ENCODE measurements at places on chromosomes 1 and 21.
A peak's percentile ranks its signal among the peaks of the same experiment; 100 is the strongest.

DNA sequence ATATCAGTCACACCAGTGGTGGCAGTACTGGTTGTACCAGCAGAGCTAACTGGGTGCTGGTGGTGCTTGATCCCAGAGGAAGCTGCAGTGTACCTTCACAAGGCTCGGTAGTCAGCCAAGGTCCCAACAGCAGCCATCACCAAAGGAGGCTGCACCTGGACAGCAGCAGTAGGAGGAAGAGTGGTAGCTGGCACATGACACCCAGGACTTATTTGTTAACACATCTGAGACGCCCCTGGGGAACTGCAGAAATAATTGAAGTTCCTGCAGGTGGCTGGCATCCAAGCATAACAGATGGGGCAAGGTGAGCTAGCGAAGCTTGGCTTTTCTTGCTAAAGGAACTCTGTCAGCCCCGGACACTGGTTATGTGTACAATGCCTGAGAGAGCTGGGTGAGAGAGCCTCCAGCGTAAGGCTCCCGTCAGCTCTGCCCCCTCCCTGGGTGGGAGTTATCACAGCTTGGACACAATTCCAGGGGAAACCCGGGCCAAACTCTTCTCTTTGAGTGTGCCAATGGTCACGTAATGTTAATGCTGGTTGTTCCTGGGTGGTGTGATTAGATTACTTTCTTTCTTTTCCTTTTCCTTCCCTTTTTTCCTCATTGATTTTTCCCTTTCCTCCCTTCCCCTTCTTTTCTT is 29.1 kb upstream of the PARP1 start:
- no peak for DNase-seq

GRCh38 chr1:1067860-1068516 is 6.1 kb downstream of the RNF223 start:
- no peak for DNase-seq

GRCh38 chr1:204149107-204149506 is 2.7 kb downstream of the ETNK2 start:
- DNase-seq = no peak

GRCh38 chr1:205800427-205800826 is 12.6 kb downstream of the SLC41A1 start:
- DNase-seq = no peak

DNA sequence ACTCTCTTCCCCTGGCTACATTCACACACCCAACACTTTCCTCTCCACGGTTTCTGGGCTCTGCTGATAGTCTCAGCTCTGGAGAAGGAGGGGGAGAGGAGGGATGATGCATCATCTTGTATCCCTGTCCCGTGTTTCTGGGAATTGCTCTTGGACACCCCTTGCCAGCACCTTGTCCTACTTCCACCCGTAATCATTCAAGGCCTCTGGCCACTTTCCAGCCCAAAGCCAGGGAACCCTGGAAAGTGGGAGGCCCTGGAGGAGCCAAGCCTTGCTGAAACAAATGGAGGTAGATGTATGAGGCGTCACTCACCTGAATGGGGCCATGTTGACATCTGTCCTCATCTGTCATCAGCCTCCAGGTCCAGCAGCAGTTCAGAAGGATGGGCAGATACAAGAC is 4.4 kb downstream of the PLEKHO1 start:
- DNase-seq = no peak

DNA sequence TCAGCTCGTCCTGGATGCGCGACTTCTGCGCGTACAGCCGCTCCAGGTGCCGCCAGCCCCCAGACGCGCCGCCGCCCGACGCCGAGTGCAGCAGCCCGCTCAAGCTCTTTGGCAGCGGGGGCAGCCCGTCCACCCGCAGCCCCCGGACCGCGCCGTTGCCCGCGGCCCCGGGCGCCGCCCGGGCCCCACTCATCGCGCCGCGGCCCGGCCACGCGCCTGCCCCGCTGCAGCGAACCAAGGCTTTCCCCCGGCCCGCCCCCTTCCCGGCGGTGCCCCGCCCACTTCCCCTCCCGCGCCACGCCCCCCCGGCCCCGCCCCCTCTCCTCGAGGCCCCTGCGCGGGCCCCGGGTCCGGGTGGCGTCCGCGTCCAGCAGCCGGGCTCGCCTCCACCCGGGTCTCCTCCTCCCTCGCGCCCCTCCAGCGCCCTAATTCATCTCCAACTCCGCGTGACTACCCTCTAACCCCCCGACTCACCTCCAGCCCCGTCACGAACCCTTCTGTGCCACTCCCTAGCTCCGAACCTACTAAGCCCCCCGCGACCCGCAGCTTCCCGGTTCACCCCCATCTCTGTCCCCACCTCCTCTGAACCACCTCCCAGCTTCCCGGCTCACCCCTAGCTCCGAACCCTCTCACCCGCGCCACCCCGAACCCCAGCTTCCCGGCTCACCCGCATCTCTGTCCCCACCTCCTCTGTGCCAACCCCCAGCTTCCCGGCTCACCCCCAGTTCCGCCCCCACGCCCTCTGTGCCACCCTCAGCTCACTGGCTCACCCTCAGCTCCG is at the start of gene FAM89A:
FAM89A (minus strand) TSS at position 236 of the 781 bp plus-strand sequence; CDS start at position 193, 43 bp downstream.
- peak; percentile 65 for DNase-seq

GRCh38 chr1:47764461-47765046 is 232.6 kb downstream of the TRABD2B start:
- DNase-seq = no peak

GRCh38 chr21:38944903-38945302 is 139.2 kb downstream of the ETS2 start:
- DNase-seq = no peak

DNA sequence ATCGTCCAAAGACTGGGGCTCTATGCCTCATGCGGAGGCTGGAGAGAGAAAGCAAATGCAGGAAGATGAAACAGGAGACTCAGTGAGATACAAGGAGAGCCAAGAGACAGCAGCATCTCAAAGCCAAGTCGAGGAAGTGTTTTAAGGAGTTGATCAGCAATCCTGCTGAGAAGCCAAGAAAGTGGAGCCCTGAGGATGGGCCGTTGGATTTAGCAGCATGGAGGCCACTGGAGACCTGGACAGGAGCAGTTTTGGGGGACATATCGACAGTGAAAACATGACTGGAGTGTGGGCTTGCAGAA is 107.4 kb upstream of the ZBTB40 start:
- no peak for DNase-seq

GRCh38 chr1:73778471-73778870 is 419.5 kb downstream of the LRRIQ3 start:
- no peak for DNase-seq

- DNase-seq = no peak
Observed at GRCh38 chr1:233883671-233884070, 20.8 kb upstream of the SLC35F3 start.

GRCh38 chr1:221039616-221040015 is 160.4 kb downstream of the HLX start:
- DNase-seq = no peak

GRCh38 chr1:25068829-25069228 is 138.8 kb upstream of the RUNX3 start:
- no peak for DNase-seq

GRCh38 chr1:230058626-230059025 is 8.4 kb upstream of the GALNT2 start:
- no peak for DNase-seq

DNA sequence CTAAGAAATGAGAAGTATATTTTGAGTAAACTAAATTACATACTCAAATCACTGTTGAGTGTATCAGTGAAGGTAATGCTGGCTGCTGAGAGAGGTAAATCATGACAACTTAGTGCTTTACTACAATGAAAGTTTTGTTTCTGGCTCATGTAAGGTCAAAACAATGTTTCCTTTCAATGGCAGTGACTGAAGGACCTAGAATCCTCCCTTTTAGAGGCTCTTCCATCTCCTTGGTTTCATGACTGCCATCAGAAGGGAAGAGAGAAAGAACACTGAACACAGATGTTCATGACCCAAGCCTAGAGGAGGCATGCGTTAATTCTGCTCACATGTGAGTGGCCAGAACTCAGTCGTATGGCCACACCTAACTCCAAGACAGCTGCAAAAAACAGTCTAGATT is 130.6 kb downstream of the AKT3 start:
- no peak for DNase-seq

DNA sequence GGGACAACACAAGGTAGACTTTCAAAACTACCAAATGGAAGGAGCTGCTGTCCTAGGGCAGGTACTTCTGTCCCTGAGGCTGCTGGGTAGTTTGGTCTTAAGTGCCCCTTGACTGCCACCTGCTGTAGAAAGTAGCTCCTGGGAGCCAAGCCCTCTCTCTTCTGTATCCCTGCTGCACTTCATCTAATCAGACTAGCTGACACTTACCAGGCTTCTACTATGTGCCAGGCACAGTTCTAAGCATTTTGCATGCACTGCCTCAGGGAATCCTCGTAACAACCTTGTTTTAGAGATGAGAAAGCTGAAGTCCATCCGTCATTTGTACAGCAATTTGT is 15.9 kb upstream of the SRSF4 start:
- DNase-seq = no peak

DNA sequence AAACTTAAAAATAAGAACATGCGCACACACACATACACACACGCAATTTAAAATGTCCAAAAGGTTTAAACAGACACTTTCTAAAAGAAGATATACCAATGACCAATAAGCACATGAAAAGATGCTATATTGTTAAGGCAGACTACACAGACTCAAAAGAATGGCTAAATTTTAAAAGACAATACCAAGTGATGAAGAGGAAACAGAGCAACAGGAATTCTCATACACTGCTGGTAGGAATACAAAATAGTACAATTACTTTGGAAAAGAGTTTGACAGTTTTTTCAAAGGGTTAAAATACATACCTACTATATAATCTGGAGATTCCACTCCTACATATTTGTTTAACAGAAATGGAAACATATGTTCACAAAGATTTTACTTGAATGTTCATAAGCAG is 239.6 kb upstream of the SAMSN1 start:
- no peak for DNase-seq

GRCh38 chr1:22163564-22163963 is 20.7 kb upstream of the WNT4 start:
- DNase-seq = no peak

DNA sequence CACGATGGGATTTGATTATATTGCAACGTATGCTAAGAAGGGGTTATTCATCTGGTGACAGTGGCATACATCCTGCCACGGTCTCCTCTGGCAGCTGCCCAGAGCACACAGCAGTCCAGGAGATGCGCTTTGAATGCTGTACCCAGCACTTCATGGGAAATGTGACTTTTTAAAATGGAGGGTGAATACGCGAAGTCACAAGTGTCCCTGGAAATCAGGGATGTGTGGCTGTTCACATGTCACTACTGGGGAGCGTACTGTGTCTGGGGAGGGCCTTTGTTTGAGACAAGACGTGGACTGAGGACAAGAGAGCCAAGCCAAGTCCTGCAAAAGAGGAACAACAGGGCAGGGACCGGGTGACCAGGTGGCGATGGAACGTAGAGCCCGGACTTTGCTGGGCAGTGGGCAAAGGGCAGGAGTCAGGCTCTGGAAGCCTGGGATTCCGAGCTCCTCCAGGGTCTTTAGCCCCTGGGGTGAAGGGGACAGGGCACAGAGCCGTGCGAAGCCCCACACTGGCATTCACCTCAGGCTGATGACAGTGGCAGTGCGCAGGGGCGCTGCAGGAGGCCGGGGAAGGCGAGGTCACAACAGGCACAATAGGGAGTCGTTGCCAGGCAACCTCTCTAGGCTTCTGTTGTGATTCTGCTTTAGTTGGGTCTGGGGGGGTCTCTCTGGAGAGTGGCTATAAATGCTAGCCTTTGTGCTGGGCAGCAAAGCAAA is 11.4 kb upstream of the ZBTB21 start:
- no peak for DNase-seq

DNA sequence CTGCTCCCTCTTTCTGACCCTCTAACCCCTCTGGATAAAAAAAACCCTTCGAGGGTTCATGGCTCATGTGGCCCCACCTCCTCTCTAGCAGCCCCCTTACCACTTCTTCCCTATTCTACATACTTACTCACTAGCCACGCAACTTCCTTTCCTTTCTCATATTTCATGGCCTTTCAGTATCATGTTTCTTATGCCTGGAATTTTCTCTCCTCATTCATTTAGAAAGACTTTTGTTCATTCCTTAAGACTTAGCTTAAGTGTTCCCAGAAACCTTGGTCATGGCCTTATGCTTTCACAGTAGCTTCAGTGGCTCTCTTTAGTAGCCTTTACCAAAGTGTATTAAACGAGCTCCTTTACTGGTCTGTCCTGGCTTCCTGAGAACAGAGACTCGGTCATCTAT is 6.1 kb downstream of the ACP6 start:
- DNase-seq = no peak

GRCh38 chr1:170064821-170065220 is 9.7 kb downstream of the KIFAP3 start:
- no peak for DNase-seq

GRCh38 chr1:67597336-67597735 is 87.7 kb upstream of the GADD45A start:
- DNase-seq = no peak

GRCh38 chr1:236027104-236027503 is 37.8 kb downstream of the NID1 start:
- DNase-seq = no peak

GRCh38 chr1:6351480-6352137 is 42.0 kb downstream of the ACOT7 start:
- DNase-seq = no peak

DNA sequence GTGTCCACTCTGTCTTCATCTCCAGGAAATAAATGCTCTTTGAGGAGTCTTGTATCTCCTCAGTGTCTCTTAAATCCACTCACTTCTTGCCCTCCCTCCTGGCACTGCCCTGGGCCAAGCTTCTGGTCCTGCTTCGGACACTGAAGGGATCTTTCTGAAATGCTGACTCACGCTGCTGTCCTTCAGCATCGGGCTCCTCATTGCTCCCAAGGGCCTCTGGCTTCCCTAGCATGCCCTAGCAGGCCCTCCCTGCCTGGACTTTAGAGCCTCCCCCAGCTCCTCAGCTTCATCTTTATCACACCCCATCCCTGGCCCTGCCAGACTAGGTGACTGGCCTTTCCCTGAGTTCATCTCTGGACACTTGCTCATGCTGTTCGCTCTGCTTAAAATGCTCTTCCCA is 96.6 kb downstream of the FOXD2 start:
- DNase-seq = no peak

DNA sequence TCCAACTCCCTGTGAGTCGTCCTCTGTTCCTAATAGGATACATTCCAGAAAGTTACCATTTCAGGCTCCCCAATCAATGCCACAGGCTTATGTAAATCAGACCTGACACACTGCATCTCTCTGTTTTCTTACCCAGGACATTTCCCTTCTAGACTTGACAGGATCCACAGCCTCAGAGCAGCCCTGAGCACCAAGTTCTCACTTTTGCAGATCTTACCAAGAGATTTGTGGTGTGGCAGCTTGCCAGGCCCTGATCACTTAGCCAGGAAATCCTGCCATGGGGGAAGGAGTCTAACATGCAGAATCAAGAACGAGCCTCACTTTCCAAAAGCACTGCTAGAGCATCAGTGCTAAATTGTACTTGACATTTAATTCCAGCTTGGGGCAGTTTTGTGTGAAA is 202.9 kb downstream of the TBX15 start:
- no peak for DNase-seq

DNA sequence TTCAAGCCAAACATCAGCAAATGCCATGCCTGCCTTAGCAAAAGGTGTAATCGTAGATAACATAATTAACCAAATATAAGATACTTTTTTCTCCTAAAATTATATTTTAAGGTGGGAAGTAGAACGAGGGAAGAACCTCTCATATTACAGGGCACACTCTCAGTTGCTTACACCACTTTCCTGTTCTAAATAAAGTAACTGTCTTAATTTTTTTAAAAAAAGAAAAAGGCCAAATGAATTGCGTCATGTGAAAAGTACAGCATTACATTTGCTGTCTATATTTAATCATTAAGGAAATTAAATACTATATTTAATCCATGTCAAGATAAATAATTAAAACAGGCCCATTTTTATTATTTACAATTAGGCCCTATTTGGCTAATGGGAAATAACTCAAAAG is 23.7 kb downstream of the JAK1 start:
- DNase-seq = no peak
